ENCODE measurements at places on chromosomes 4 and X.
A peak's percentile ranks its signal among the peaks of the same experiment; 100 is the strongest.

DNA sequence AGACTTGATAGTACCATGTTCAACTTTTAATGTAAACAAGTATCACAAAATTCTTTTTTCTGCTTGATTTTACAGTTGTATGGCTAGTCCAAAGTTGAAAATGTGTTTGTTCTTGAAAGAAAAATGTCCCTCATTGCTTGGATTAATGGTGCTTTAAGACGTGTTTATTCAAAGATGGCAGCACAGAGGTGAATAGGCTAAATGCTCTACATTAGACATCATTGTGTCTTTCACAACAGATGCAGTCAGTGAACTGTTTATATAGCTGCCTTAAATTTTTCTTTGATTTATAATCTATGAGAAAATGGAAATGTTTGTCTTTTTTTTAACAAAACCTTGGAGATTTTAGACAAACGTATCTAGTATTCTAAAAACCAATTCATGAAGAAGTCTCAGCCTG is 137.3 kb downstream of the BMPR1B start:
- DNase-seq: no peak

- DNase-seq: no peak
Measured at GRCh38 chrX:110037178-110037577, 34.3 kb downstream of the TMEM164 start.

DNA sequence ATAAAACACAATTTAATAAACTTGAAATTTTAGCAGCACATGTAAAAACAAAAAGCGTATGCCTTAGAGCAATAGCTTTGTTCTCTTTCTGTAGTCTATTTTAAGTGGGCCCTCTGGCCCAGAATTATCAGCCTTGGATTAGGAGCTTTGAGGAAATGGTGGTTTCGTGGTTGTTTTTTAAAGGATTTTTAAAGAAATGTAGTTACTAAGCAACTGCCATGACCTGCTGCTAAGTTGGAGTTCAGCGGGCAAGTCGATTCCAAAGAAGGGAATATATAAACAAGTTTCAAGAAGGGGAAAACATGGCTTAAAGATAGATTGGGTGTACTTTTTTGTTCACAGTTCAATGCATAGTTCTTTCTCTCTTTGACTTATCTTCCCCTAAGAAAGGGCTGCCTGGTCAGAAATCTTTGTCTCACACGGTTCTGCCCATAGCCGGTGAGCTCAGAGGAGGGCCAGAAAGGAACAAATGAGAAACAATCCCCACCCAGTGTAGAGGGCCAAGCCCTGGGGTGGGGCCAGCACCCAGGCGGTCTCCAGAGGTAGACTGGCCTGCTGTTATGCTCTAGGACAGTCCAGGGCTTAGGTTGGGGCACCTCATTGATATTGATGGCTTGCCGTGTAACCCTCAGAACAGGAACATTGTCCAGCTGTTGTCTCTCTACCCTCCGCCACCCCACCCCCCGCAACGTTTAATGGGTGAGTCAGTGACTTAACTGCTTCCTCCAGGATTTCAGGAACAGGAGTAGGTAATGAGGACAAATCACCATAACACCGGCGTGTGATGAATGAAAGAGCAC is 32.5 kb downstream of the DLG3 start:
- DNase-seq: no peak

- DNase-seq: no peak
Measured at GRCh38 chr4:80096175-80096850, 23.3 kb upstream of the ANTXR2 start.

GRCh38 chrX:100316987-100317386 is 93.1 kb downstream of the PCDH19 start:
- DNase-seq: no peak

DNA sequence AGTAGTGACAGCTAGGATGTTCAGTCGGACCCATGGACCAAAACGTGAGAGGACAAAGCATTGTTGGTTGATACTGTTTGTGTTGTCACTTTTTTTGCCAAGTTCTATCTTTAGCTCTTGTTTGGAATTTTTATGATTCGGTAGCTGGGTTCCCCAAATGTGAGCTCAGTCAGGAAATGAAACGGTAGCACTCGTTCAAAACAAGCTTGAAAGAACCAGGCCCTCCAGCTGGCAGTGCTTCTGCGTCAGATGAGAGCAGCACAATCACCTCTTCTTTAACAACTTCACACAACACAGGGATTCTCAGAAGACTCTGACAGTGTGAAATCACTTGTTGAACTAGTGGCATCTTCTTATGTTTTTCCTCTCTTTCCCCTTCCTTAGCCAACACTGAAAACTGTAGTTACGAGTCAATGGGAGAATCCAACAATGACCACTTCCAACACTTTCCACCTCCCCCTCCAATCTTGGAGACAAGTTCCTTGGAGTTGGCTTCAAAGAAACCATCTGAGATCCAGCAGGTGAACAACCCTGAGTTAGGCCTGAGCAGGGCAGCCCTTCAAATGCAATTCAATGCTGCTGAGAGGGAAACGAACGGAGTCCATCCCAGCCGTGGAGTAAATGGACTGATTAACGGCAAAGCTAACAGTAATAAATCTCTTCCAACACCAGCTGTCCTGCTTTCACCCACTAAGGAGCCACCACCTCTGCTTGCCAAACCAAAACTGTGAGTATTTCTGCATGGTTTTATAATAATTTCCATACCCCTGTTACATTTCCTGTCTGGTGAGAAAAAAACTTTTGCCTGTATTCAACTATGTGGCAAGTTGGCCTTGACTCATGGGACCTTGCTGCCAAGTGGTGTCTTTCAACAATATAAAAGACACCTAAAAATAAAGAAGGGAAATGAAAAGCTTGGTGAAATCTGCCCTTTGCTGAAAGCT is 214.6 kb downstream of the PALLD start:
- DNase-seq: peak; percentile 80

DNA sequence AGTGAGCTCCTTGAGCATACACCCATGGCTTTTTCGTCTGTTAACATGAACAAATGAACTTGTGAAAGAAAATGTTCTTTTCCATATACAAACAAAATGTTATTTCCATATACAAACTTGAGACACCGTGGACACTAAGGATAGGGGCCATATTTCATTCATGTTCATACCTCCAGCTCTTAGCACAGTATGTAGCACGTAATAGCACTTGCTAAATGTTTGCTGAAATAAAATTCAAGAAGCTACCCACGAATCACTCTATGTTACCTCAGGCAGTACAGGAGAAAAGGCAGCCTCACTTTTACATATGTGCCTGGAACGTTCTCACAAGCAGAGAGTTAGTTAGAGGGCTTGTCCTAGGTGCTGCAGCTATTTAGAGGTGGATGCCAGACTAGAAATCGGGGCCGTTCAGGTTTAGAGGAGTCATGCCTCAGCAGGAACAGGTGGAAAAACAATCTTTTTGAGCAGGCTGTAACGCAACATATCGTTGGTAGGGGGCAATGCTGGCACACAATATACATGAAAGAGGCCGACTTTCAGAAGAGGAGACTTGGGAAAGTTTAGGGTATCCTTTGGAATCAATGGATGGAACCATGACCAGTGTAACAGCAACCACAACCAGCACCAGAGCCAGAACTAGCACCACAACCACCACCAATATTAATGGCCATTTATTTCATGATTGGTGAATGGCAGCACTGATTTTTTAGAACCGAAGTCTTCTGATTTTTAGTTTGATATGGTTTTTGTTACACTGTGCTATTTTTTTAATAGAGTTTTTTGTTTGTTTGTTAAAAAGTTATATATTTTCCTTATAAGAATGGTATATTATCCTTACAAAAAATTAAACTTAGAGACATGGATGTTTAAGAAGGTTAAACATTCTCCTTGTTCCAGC is 14.8 kb upstream of the PAQR3 start:
- no peak for DNase-seq

GRCh38 chrX:95058815-95059214 is 1384.8 kb downstream of the FAM133A start:
- DNase-seq: no peak

GRCh38 chr4:33302321-33302720 is 2582.2 kb downstream of the PCDH7 start:
- DNase-seq: no peak

GRCh38 chr4:88178626-88179231 is 20.3 kb upstream of the ABCG2 start:
- DNase-seq: no peak

DNA sequence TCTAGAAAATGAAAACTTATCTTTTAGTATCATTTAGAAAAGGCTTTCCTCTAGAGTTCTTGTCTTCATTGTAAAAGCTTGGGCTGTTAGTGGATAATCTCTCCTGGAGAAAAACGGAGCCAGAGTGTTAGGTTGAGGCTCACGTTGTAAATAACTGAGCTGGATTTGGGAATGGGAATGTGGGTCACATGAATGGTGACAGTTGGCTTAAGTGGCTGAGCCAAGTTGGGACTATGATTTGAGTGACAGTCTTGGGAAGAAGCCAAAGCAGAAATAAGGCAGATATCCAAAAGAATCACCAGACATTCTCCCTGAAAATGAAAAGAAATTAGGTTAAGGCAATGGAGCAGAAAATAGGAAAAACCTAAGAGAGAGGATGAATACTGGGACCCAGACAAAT is 33.6 kb upstream of the PDGFC start:
- no peak for DNase-seq

- DNase-seq: no peak
Measured at GRCh38 chr4:71595576-71596108, 188.2 kb downstream of the GC start.

- no peak for DNase-seq
Measured at GRCh38 chr4:27947302-27947701, 1086.7 kb downstream of the STIM2 start.

DNA sequence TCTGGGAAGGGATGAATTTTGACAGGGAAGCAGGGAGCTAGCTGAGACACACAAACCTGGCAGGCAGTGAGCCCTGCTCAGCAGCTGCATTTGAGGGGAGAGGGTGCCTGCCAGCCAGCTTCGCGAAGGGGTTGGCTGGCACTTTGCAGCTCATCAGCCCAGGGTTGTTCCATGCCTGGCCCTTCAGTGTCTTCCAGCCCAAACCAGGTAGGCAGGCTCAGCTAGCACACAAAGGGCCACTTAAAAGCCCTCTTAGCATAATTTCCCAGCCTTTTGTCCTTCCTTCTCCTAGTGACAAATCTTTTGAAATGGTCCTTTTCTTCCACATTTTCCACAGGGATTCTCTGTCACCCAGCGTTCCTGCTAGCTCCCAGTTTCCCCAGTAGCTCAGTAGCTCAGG is 4.3 kb upstream of the FRMPD3 start:
- no peak for DNase-seq

DNA sequence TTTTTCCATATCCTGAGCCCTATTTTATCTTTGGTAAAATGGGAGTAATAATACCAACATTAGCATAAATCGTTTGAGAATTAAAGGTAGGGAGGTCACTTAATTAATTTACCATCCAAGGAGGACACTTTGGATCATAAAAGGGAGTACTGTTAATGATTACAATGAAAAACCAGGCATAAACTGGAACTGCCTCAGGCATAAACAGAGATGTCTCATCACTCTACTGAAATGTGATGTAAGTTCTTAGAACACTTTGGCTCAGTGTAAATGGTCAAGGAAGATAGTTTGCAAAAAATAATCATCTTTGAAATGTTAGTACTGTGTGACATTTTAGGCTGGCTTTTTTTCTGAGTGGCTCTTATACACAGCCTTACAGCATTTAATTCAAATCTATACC is 268.7 kb downstream of the SLC39A8 start:
- DNase-seq: no peak

- no peak for DNase-seq
Measured at GRCh38 chr4:38243388-38244053, 283.3 kb downstream of the PTTG2 start.

DNA sequence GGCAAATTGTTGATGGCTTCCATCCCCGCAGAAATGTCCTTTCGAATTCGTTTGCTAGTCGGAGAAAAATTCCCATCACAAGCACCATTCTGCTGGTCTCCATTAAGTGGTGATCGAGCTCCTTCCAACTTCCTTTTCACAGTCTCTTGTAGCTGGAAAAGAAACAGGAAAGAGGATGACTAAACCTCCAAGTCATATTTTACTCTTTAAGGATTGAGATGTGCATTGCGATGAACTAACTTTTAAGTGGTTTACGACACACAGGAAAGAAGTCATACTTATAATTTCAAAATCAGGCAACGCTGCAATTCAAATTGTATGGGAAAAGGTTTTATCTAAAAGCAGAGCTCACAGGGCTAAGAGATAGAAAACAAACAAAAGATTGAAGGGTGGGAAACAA is 225.2 kb downstream of the MGST2 start:
- DNase-seq: no peak

- DNase-seq: no peak
Measured at GRCh38 chr4:47510506-47511143, 25.6 kb downstream of the ATP10D start.

DNA sequence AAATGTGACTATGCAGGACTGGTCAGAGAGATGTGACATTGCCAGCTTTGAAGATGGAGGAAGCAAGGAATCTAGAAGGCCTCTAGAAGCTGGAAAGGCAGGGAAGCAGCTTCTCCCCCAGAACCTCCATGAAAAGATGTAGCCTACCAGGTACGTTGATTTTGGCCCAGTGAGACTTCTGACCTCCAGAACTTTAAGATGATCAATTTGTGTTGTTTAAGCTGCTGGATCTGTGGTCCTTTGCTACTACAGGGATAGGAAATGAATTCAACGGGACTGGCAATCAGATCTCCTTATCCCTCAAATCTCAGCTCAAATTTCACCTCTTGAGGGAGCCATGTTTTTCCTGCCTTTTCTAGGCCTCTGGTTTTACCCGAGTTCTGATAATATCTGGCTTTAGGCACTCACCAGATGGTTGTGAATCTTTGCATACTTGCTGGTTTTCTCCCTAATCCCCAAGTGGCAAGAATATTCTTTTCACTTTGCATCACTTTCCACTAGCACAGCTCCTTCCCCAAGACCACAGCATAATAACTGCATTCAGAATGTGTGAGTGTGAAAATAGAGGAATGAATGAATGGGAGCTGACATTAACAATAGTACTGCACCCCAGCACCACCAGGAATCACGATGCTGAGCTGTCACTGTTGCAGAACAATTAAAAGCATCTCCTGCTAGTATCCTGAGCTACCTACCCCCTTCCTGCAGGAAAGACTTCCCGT is 25.5 kb upstream of the TMSB4X start:
- no peak for DNase-seq

GRCh38 chr4:189807031-189807430 is 133.6 kb upstream of the FRG1 start:
- DNase-seq: no peak

- no peak for DNase-seq
Measured at GRCh38 chr4:169418846-169419245, 148.1 kb upstream of the SH3RF1 start.

GRCh38 chrX:2348211-2348610 is 152.6 kb downstream of the DHRSX start:
- no peak for DNase-seq

- DNase-seq: no peak
Measured at GRCh38 chr4:89109841-89110540, 1.3 kb upstream of the TIGD2 start.

DNA sequence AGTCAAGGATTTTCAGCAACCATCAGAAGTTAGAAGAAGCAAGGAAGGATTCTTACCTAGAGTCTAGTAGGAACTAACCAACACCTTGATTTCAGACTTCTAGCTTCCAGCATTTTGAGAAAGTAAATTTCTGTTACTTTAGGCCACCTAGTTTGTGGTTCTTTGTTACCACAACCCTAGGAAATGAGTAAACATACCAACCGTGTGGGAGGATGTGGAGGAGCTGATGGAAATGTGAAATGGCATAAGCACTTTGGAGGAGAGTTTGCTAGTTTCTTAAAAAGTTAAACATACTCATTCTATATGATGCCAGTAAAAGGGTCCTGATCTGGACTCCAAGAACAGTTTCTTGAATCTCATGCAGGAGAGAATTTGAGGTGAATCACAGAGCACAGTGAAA is 679.4 kb downstream of the PDHA2 start:
- DNase-seq: no peak
